Stimulated activated CD8-positive, alpha-beta memory T cell treated with anti-CD3 and anti-CD28 coated beads, Interleukin-7, amount 100 ng/mL, for 1 hour (primary cell): ENCODE measurements at places on chromosomes 12 and 14.

DNA sequence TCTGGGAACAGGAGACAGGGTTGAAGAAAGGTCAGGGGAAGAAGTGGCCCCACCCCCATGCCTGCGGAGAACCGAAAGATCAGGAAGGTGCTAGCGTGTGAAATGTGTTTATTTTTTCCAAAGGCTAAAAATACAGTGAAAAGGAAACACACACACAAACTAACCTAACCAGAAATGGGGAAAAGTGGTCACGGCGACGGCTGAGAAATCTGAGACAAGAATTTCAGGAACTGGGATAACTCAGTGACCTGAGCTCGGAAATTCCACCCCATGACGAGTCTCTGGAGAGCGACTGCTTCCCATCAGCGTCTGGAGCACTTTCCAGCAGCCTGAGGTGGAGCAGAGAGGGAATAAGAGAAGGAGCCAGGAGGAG, 16.6 kb upstream of the RND1 start:
- DNase-seq: no peak

GRCh38 chr12:24850496-24850895, 98.4 kb downstream of the BCAT1 start:
- no peak for DNase-seq

DNA sequence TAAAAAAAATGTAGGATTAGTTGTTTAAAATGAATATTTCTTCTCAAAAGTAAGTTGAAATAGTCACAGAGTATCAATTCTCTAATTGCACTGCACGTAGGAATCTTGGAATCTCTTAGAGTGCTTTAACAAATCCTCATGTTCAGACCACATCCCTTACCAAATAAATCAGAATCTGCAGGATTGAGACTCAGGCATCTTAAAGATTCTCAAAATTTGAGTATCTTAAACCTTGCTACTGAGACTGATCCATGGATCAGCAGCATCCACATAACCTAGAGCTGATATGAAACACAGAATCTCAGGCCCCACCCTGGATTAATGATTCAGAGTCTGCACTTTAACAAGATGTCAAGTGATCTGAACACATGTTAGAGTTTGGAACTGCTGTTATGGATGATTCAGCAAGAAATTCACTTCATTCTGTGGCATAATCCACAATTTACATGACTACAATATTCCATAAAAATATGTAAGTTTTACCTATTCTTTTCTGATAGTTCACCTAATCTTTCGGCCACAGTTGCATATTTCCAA, 58.7 kb downstream of the ADAMTS20 start:
- DNase-seq: no peak

- no peak for DNase-seq
Observed at GRCh38 chr12:110765111-110765510, 22.4 kb upstream of the PPP1CC start.

GRCh38 chr12:94169495-94169894, 21.1 kb downstream of the PLXNC1 start:
- no peak for DNase-seq

GRCh38 chr12:50506753-50507473, 2.1 kb downstream of the DIP2B start:
- DNase-seq: no peak
